Stimulated activated CD8-positive, alpha-beta memory T cell treated with anti-CD3 and anti-CD28 coated beads, Interleukin-2, amount 100 ng/mL, for 1 hour (primary cell): ENCODE measurements at places on chromosomes 4 and X.

DNA sequence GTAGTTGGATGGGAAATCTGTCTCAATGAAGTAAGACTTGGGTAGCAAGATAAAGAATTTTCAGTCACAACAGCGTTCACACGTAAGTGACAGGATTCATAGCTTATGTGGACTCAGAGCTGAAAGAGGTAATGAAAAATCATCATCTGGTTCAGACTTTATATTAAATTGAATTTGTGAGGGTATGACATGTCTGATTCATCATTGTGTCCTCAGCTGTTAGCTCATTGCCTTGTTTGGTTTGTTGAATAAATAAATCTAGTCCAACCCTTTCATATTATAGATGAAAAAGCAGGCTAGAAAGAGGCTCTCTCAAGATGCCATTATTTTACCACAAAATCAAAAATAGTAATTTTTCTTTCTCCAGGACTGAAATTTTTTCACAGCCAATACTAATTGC, 2.7 kb upstream of the CYSLTR1 start:
- no peak for DNase-seq

- DNase-seq = no peak
Observed at GRCh38 chrX:154714925-154715324, 36.0 kb downstream of the GAB3 start.

DNA sequence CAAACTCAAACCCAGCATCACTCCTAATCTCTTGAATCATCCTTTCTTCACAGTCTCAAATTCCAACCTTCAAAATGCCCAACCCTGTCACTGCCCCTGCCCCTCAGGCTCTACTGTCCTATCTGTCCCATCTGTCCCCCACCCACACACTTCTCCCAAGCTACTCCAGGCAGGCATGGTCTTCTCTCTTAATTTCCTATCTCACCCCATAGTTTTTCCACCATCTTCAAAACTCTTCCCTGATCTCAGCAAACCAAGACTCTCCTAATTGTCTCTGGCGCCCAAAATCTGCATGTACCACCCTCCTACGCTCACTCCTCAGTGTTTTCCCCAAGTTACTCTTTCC, 644 bp downstream of the LAMP2 start:
- no peak for DNase-seq

DNA sequence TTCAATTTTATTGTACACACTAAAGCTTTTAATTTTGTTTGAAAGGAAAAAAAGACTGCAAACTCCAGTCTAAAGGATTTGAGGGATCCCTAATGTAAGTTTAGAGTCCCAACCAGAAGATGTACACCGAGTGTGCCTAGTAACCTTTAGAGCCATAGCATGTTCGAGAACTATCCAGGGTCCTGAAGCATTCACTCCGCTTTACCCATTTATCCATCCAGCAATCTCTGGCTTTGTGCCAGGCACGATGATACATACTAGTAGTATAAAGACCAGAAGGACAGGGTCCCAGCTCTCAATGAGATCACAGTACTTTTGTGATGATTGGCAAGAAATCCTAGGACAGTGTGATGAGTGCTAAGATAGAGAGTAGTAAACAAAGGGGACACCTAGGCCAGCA, 168.7 kb downstream of the STK32B start:
- no peak for DNase-seq

- DNase-seq = no peak
Observed at GRCh38 chr4:2451036-2451520, 17.8 kb upstream of the RNF4 start.

GRCh38 chrX:15293451-15293850, 22.0 kb downstream of the ASB11 start:
- no peak for DNase-seq

DNA sequence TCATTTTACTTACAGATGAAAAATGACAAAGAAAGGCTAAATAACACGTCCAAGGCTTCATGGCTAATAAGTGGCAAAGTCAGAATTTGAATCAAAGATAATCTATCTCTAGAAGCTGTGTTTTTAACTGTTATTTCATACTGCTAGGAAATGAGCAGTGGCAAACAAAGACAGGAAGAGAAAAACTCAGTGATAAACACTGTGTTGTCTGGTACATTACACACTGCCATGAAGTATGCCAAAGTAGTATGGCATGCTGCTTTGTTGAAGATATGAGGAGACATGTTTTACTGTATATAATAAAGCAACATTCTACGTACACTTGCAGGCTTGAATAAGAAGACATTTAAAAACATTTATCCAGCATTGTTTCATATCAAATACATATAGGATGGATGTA, 49.5 kb downstream of the TIGD2 start:
- no peak for DNase-seq

- no peak for DNase-seq
Observed at GRCh38 chrX:53374222-53374820, 48.1 kb downstream of the SMC1A start.

GRCh38 chrX:40085714-40086113, 12.0 kb downstream of the BCOR start:
- no peak for DNase-seq

DNA sequence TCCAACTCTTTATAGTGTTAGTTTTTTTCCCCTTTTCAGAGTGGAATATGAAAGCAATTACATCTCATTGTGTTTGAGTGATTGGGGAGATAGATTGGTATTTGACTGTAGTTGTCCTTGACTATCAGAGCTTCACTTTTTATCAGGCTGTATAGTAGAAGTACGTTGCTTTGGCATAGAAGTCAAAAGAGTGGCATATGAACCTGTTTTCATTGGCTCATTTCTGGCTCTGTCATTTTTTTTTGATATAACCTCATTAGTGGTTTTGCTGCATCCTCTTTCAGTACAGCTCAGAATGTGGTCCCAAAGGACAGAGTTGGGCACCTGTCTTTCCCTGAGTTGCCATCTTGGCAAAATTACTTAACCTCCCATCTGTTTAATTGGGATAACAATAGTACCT, 1.4 kb downstream of the TMA16 start:
- DNase-seq = no peak

GRCh38 chr4:176185051-176185450, 10.3 kb downstream of the SPATA4 start:
- no peak for DNase-seq

DNA sequence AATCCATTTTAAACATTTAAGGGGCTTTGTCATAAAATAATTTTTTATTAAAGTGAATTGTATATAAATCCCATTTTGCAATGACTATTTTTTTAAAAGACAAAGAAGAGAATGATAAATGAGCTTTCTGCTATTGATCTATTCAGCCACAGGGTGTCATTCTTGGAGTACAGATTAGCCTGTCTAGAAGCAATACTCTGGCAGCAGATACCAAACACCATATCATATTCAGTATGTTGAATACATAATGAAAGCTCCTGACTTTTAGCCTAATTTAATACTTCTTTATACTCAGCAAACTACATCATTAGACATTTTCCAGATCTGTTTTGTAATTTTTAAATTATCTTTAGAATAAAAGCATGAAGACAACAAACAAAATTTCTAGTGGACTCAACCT, 496.3 kb downstream of the PDGFC start:
- no peak for DNase-seq

GRCh38 chrX:15985937-15986336, 131.3 kb upstream of the AP1S2 start:
- no peak for DNase-seq

DNA sequence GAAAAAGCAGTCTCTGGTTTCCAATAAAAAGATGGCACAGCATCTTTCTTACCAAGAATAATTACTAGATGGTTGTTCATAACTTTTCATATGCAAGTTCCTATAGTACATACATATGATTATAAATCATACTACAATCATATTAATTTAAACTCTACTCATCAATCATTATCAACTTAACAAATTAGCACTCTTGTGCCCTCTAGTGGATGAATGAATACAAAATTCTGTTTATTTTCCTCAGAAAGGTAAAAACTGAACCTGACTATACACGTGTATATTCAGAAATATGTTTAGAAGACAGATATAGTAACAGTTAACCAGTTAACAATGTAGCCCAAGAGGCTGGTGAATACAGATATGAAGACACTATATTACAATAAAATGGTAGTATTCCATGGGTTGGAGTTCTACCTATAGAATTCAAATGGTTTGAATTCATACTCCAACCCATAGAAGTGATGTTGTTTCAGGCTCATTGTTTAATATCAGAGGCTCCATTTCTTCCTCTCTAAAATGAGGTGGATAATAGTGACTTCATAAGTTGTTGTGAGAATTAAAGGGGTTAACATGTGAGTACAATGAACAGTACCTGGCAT, 100.0 kb downstream of the ADAMTS3 start:
- no peak for DNase-seq

GRCh38 chr4:54233697-54234496, 4.8 kb downstream of the PDGFRA start:
- peak; percentile 53 for DNase-seq

- DNase-seq = no peak
Observed at GRCh38 chr4:170818786-170819185, 729.0 kb upstream of the AADAT start.

GRCh38 chr4:2786152-2786671, 6.7 kb upstream of the SH3BP2 start:
- no peak for DNase-seq

DNA sequence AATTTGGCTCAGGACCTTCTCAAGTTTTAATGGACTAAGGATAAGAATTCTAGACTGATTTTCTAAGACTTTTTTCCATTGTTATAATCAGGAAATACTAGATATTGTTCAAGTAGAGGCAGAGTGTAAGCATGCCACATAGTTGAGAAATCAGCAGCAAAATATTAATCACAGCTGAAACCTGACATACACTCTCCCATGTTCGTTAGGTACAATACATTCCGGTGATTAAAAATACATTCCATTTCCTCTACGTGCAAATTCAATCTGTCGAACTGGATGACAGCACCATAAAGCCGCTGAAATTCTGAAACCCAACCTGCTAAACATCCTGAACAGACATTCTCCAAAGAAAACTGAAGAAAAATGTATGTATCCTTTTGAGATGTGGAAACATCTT, 587.6 kb upstream of the DIPK2B start:
- DNase-seq = no peak

DNA sequence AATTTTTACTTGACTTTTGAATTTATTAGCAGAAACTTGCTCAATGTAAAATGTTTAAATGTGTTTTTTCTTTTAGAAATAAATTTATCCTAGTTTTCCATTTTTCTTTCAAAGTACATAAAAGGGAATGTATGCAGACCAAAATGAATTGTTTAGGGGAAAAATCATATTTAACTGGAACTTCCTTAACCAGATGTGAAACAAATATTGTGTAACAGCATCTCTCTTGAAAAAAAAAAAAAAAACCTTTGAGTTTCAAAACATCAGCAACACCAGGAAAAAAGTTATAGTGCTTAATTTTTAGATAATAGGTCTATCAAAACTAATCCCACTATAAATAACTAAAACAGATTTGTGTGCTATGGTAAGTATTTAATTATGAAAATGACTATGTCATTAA, 14.5 kb upstream of the CCNA2 start:
- no peak for DNase-seq

GRCh38 chrX:127879585-127879984, 172.6 kb downstream of the ACTRT1 start:
- no peak for DNase-seq

DNA sequence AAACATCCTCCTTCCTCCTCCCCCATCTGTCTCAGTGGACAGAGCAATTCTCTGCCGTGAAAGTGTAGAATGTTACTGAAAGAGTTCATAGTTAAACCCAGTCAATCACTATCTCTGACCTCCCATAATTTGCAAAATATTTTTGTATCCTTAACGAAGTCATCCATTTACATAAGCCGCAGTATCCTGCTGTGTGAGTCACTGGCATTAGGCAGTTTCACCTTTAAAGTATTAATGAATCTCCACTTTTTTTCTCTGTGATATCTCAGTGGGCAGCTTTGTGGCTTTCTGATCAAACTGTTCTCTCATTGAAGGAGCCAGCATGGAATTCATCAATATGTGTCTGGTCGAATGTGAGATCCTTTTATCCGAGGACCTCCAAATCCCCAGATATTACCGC, 678.6 kb upstream of the TENM3 start:
- DNase-seq = no peak

GRCh38 chr4:113434247-113434587, 327.3 kb downstream of the CAMK2D start:
- no peak for DNase-seq

DNA sequence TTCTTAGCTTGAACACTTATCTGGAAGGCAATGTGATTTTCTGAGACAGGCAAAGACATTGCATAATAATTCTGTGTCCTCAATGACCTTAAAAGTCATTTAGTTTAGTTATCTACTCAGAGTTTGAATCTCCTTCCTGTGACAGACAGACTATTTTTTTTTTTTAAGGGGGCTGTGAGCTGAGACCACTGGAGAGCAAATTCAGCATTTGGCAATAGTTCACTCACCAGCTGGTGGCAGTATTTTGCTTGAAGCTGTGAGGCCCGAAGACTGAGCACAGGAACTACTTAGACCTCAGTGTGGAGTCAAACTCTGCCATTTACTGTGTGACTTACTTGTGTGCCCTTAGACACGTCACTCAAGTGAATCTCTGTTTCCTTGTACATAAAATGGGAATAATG, 22.9 kb upstream of the CPE start:
- no peak for DNase-seq

DNA sequence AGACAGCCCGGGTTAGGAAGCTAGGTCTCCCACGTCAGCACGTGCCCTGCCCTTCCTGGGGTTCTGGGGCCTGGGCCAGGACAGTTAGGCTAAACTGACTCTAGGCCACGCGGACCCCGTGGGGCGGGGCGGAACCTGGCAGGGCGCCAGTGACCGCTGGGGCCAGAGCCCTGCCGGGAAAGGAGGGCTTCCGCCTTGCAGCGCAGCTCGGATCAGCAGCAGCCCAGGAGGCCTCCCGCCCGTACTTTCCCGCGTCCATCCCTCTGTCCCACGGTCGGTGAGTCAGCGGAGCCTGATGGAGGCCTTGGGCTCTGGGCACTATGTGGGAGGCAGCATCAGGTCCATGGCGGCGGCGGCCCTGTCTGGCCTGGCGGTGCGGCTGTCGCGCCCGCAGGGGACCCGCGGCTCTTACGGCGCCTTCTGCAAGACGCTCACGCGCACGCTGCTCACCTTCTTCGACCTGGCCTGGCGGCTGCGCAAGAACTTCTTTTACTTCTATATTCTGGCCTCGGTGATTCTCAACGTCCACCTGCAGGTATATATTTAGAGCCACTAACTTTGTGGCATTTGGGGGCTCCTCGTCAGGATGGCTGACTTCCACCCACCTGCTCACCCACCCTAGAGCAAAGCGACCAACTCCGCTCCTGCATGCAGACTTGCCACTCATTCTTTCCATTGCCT, at the start of gene SMIM10:
Gene SMIM10 (plus strand): TSS at position 191 of the 681 bp plus-strand sequence. CDS start 105 bp downstream, at position 296.
- DNase-seq = no peak

DNA sequence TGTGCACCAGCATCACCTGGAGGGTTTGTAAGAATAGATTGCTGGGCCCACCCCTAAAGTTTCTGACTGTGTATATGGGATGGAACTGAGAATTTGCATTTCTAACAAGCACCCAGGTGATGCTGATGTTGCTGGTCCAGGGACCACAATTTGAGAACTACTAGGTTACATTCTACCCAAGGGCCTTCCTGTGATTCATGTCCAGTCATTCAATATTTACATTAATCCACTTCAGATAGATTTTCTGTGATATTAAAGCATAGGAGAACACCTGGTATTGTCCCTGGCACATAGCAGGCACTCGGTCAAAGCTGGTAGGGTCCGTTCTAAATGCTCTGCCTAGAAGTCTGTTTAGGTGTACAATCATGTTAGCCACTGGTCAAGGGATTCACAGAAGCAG, 19.5 kb upstream of the XPNPEP2 start:
- no peak for DNase-seq

GRCh38 chr4:182758273-182758672, 158.9 kb downstream of the DCTD start:
- no peak for DNase-seq

- no peak for DNase-seq
Observed at GRCh38 chr4:186592445-186592844, 37.1 kb upstream of the MTNR1A start.
